ENCODE measurements at places on chromosomes 12 and 14.

- no peak for DNase-seq
Measured at GRCh38 chr12:108616359-108616758, 17.3 kb downstream of the SELPLG start.

- no peak for DNase-seq
Measured at GRCh38 chr14:24422261-24422660, 7.2 kb downstream of the CBLN3 start.

DNA sequence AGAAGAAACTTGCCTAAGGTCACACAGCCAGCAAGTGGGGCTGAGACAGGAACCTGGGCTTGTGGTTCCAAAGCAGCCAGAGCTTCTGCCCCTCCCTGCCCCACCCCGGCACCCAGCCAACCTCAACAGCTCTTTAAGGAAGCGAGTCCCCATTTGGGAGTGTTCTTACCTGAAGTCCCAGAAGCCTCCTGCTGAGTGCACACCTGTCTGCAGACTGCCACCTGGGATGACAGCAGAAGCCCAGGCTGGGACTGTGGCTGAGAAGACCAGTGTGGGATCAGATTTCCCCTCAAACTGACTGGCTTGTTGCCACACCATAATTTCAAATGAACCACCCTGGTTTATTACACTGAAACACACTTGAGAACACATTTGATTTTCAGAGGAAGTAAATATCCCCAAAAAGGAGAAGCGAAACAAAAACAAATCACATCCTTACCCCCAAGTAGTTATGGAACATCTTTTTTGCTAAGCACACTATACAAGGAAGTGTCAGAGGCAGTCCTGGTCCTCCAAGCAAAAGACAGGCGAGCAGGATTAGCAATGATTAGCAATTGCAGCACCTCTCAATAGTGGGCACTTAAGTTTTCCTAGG lies 6.3 kb upstream of the RIN3 start:
- DNase-seq: no peak

- DNase-seq: no peak
Measured at GRCh38 chr12:59007620-59008019, 87.3 kb upstream of the LRIG3 start.

DNA sequence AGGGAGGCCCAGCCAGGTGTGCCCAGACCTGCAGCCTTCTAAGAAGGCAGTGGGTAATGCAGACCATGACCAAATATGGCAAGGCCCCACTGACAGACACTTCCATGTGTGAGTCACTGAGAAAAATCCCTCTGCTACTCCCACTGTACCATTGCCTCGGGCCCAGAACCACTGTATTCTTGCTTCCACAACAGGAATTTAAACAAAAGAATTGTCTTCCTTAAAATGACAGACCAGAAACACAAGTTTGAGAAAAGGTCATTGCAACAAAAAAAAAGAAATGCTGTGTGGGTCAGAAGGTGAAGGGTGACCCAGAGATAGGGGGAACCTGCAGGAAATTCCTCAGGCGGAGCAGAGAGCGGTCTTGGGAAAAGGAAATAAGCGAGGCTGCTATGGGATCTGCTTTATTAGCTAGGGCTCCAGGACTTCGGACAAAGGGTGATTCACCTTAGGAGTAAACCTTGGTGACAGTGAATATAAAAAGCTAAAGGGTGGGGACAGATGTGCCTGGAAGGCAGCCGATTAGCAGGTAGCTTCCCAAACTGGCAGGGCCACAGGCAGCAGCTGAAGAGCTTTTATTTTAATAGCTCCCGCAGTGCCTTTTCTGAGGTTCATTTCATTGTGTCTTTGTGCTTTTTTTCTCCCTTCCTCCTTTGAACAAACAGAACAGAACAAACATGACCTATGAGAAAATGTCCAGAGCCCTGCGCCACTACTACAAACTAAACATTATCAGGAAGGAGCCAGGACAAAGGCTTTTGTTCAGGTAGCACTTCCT lies 185.3 kb upstream of the BCL2L14 start:
- no peak for DNase-seq

GRCh38 chr12:112750971-112751370 lies 40.6 kb upstream of the RPH3A start:
- DNase-seq: no peak

- DNase-seq: no peak
Measured at GRCh38 chr12:131983554-131983953, 33.8 kb downstream of the EP400 start.

DNA sequence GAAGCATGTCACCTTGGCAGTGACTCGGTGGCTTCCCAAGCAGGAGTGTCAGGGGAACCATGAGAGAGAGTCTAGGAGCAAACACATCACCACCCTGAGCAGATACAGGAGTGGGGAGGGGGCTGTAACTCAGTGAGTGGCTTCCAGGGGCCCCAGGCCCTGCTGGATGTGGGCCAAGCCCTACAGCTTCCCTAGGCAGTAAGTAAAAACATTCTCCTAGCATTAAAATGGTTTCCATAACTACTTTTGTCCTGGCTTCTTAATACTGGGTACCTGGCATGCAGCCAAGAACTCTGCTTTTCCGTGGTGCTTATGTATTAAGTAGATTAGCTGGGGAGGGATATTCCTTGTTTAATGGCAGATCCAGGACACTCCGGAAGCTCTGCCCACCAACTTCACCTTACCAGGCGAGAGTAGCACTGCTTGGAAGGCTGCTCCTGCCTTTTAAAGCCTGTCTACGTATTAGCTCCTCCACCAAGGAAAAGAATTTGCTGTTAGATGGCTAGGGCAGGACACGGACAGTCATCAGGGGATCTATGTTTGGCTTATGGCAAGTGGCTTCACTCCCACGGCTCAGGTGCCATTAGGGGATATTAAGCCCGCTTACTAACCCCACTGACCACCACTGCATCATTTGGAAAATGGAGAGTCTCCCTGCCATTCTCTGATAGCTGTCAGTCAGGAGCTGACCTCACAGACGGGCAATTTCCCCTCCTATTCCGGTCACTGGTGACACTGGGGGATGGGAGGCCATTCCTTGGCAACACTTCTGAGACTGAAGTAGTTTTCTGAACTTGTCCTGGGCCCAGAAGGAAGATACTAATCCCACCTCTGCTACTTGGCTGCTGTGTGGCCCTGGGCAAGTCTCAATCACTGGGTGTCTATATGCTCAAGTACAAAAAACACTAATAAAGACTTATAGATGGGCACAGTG lies 22.8 kb downstream of the OTUB2 start:
- no peak for DNase-seq

DNA sequence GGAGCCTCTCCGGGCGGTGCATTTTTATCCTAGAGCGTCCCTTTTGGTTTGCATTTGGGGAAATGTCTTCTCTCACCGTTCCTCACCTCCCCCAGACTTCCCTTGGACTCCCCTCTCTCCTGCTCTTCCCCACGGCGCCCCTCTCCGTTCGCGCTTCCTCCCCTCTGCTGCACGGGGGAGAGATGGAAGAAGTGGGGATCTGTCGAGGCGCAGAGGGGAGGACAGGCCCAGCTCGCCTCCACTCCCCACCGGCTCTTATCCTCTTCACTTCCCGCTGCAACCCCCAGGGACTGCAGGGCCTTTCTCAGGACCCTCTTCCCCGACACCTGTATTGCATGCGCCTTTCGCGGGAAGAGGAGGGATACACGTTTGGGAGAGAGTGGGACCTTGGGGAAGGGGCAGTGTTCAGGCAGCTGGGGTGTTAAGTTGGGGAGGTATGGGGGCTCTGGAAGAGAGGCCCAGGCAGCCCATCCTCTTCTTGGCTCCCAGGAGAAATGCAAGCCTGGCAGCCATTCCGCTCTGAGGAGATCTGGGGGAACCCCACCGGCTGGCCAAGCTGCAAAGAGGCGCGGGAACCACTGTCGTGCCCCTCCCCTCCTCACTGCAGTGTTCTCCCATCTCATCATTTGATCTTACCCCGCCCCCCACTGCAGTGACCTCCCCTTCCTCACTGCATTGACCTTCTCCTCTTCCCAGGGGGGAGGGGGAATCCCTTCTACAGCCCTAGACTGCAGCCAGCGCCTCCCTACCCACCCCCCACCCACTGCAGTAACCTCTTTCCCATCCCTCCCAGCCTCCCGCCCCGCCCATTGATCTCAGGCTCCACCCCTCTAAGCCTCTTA lies 788 bp downstream of the ENO2 start:
- no peak for DNase-seq

DNA sequence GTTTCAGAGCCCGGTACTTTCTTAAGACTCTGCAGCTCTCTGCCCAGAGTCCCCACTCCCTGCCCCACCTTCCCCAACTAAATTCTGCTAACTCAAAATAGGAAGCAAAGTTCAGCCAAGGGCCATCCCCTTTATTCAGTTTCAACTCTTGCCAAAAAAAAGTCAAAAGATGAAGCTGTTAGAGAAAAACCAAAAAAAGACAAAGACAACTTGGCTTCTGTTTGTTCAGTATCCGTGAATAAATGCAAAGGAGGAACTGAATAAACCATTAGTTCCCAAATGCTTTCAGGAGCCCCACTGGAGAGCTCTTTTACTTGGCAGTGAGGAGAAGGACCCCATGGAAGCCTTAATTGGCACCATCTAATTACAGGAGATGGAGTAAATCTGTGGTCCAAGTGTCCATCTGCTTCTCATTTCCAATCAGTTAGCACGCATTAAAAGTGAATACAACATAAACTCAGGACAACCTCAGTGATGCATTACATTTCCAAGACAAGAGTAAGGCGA lies 155.4 kb upstream of the GZMB start:
- no peak for DNase-seq

GRCh38 chr12:51924551-51925319 lies 17.4 kb downstream of the ACVRL1 start:
- DNase-seq: no peak

GRCh38 chr12:76590131-76590530 lies 30.6 kb upstream of the OSBPL8 start:
- DNase-seq: no peak

DNA sequence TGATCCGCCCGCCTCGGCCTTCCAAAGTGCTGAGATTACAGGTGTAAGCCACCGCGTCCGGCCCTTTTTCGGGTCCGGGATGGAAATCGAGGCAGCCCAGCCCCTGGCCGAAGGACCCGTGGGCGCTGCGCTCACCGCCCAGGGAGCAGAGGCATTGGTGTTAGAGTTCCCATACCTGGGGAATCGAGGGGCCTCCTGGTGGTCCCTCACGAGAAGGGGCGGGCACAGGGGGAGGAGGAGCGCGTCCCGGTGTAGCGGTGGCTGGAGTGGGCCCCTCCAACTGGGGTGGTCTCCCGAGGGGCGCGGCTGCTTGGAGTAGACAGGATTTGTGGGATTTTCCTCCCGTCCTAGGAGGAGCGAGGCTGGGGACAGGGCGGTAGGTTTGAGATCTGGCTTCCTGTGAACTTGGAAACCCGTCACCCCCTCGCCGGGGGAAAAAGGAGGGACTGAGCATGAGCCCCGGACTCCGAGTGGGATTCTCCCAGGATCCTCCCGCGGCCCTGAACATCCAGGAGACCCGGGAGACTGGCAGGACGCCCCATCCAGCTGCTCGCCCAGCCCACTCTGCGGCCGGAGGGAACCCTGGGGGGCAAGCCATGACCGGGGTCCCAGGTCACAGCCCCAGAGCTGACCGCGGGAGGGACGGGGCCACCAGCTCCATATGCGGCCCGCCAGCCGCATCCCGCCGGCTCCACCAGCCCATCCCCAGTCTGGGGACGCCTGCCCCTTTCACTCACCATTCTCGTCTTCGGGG lies 70.9 kb downstream of the ASCL4 start:
- DNase-seq: no peak

- peak; percentile 58 for DNase-seq
Measured at GRCh38 chr12:53220694-53221202, 11.3 kb downstream of the RARG start.

DNA sequence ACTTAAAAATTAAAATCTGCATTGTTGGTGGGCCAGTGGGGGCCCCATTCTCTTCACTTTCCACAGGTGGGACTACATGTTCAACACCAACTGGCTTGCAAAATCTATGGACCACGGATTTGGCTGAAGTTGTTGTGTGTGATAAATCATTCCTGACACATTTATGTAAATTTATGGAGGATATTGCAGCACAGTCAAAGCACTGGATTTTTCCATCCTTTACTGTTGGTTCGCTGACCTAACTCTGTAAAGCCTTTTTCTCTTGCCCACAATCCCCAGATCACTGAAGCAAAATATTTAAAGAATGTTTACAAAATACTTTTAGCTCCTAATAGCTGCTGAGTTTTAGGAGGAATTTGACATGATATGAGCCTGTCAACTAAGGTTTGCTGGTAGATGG lies 219.7 kb upstream of the PRICKLE1 start:
- no peak for DNase-seq

DNA sequence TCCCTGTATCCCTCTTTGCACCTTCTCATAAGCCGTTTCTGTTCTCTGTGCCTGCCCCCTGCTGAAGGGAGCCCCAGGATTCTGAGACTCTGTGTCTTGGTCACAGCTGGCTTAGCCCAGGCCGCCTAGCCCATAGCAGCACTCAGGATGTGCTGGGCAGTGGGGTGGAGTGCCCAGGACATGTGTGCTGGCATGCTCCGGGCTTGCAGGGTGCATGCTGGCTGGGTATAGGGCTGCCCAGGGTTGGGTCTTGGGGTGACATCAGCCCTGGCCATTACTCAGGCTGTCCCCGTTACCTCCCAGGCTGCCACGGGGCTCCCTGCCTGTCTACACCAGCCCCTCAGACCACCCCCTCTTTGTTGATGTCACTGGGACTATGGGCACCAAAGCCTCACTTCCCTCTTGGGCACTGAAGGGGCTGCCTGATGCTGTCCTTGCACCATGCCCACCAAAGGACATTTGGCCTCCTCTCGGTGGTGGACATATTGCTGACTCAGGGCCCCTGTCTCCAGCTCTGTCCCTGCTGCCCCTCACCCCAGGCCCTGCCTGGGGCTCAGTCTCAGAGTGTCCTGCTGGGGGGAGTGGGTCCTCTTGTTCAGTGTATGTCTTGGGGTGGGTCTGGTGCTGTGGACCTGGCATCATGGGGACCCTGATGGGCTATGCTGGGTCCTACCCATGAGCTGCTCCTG lies 2.4 kb downstream of the CEP170B start:
- DNase-seq: no peak

DNA sequence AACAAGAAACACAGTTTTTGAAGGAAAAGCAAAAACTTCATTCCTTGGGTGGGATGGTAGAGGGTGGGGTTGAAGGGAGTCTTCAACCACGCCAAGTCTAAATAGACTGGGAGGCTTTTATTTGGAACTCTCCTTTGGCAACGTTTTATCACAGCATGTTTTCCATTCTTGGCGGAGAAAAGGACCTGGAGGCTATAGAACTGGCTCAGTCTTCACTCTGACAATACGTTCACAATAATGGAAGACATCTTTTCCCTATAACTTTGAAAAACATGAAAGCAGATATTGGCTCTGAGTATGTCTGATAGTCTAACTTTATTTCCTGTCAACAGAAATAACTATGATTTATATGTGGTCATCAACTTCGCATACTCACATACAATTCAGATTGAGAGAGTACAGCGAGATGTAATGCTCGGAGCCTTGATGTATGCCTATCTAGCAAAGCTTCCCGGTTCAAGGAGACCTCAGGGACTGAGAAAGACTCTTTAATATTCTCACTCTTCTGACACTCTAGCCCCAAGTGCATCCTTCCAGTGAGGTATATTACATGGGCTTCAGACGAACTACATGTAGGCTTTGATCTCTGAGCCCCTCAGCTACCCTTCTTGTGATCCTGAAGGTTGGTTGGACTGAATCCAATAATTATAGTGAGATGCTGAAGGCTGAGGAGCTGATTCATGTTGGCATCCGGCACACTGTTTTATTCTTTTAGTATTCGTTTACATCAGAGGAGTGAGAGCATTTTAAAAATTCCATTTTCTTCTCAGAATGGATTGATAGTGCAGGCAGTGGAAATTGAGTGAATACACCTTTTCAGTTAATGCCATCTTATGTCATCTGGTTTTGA lies 14.0 kb downstream of the TMEM30B start:
- no peak for DNase-seq

- no peak for DNase-seq
Measured at GRCh38 chr12:46147144-46147543, 121.7 kb downstream of the SLC38A1 start.

Data from activated CD4-positive, alpha-beta T cell treated with anti-CD3 and anti-CD28 coated beads for 1 hour (primary cell).